NCI-H187 treated with DMSO at 0.1 percent for 48 hours (cell line): ENCODE measurements at places on chromosomes 6 and 20.

DNA sequence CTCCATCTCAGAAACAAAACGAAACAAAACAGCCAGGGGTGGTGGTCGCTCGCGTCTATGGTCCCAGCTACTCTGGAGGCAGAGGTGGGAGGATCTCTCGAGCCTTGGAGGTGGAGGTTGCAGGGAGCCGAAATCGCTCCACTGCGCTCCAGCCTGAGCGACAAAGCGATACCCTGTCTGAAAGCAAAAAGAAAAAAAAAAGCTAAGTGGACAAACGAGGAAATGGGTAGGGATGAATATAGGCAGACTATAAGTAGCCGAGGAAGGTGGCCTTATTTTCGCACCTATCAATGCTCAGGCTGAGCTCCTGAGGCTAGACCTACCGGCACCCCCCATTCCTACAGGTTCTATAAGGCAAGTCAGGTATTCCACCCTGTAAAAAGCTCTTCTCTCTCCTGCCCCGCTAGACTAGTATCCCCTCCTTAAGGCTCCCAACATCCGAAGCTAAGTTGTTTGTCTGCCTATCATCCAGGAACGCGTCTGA lies 650 bp upstream of the CASP8AP2 start:
- DNase-seq: peak; percentile 70

DNA sequence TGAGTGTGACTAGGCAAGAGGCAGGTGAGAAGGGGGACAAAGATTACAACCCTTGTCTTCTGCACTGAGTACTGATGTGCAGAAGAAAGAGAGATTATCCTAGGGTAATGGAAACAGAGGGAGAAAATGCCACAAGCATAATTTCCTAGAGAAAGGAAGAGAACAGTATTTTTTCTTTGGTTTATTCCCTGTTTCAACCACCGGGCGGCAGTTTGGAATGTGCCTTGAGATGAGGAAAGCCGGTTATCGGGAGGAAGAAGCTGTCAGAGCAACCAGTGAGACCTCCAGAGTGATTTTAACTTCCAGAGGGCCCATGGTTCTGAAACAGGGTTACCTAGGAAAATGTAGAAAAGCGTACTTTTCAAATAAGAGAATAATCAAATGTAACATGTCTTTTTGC lies 121.4 kb downstream of the REV3L start:
- DNase-seq: no peak

DNA sequence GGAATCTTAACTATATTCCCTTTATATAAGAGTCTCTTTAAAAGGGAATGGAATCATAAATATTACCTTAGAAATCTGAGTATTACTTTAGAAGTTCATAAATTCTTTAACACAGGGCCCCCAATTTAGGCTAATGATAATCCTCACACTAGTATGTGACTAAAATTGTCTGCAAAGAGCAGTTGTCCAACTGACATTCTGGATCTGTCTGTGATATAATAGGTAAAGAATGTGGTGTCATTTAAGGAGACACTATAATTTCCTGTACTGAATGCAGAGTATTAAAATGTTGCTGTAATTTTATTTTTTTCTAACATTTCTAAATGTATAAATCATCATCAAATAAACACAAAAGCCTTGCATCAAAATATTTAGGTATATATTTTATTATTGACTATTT lies 128.5 kb upstream of the DST start:
- DNase-seq: no peak

DNA sequence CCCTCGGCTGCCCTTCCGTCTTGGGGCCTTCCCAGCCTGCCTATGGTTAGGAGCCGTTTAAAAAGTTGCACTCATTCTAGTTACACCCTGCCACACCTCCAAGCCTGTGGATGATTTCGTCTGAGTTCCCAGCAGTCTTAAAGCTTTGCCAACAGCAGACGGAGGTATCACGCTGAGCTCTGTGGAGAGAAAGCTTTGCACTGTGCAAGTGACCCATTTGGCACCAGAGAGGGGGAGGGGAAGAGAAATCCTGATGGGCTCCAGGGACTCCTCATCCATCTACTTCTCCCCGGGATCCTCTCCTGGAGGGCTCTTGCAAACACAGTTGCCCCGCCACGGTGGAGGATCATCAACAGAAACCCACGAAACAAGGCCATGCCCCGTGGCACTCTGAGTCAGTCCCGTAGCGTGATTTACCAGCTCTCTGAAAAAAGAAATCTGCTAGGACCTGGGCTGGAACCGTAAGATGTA lies 98.8 kb upstream of the CITED2 start:
- DNase-seq: no peak

DNA sequence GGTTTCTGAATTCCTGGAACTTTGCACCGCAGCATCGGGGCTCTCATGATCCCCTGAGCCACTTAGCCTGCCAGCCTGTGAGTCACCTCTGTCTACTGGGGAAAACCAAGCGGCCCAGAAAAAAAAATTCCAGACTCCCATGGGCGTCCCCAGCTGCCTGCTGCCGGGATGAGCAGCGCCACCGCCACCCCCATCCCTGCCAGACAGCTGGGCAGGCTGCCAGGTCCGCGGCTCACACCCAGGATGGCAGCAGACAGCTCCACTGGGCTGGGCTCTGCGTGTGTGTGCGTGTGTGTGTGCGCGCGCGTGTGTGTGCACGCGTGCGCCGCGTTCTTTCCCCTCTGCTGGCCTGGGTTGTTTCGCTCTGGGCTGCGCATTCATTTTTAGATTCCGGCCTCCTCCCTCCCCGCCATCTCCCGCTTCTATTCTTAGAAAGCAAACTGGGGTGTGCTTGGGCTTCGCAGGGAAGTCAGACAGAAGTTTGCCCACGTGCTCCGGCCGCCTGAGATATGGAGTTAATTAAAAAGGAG lies 38.9 kb upstream of the PMEPA1 start:
- no peak for DNase-seq

- DNase-seq: no peak
Measured at GRCh38 chr20:34131491-34131890, 19.4 kb upstream of the EIF2S2 start.
